Right lobe of liver (tissue), 6 donors: ENCODE measurements at places on chromosomes 2 and 18.
A peak's percentile ranks its signal among the peaks of the same experiment; 100 is the strongest.

DNA sequence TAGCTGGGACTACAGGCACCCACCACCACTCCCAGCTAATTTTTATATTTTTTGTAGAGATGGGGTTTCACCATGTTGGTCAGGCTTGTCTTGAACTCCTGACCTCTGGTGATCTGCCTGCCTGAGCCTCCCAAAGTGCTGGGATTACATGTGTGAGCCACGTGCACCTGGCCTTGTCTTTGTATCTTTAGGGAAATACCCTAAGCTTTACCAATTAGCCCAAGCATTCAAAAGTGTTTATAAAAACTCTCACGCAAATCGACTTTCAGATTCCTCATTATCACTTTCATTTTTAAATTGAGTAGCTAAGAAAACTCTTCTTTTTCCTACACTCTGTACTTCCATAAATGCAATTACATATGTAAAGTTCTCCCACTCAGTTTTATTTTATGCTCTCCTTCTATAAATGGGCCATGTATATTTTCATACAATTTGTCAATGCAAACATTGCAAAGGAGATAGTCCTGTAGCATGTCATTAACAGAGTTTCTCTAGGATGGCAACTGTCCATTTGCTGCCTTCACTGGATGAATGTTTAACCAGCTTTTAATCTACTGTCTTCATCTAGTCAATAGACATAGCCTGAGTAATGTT lies 326.2 kb upstream of the LRATD1 start:
- no peak for DNase-seq
- H3K27me3 ChIP-seq = no peaks in the 10 kb centered on the region
- H3K4me3 ChIP-seq = no peak overlapping the region
- no peaks in the 10 kb centered on the region for H3K4me1 ChIP-seq

- H3K4me1 ChIP-seq = no peaks in the 10 kb centered on the region
- H3K27me3 ChIP-seq = no peaks in the 10 kb centered on the region
- no peak overlapping the region for H3K27ac ChIP-seq
- DNase-seq = no peak
- H3K36me3 ChIP-seq = no peaks in the 10 kb centered on the region
Observed at GRCh38 chr2:76980067-76980787, 541.9 kb downstream of the LRRTM4 start.

DNA sequence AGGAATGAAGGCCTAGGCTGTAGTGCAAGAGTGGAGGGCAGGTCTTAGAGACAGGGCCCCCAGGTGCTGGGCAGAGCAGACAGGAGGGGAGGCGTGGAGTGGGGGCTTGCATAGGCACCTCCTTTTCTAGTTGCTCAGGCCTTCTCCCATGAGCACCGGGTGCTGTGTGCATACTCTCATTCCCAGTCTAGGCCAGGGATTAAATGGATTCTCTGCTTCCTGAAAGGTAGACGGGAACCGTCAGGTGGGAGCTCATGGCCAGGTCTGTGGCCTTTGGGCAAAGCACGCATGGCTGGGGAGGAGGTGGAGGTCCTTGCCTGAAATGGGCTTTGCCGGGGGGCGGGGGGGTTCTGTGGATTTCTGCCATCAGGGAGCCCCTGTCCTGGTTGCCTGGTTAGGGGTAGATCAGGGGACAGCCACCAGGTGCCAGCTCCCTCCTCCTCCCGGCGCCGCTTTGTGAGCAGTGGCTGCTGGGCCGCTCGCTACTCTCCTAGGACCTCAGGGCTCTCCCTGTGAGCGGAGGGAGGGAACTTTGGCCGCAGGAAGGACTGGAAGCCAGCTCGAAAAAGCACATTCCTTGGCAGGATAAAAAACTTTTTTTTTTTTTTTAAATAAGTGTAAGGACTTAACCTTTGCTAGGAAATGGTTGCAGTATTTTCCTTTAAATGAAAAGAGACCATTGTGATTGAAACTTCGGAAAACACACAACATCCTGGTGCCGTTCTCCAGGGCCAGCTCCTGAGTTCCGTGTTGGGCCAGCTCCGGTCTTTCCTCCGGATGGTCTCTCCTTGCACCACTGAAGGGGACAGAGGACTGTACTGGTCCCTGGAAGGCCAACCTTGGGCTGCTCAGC lies 82.8 kb upstream of the HAAO start:
- H3K4me1 ChIP-seq = no peaks in the 10 kb centered on the region
- H3K36me3 ChIP-seq = no peaks in the 10 kb centered on the region
- H3K4me3 ChIP-seq = no peak overlapping the region
- peak overlapping the region; percentile 57 for H3K27ac ChIP-seq

DNA sequence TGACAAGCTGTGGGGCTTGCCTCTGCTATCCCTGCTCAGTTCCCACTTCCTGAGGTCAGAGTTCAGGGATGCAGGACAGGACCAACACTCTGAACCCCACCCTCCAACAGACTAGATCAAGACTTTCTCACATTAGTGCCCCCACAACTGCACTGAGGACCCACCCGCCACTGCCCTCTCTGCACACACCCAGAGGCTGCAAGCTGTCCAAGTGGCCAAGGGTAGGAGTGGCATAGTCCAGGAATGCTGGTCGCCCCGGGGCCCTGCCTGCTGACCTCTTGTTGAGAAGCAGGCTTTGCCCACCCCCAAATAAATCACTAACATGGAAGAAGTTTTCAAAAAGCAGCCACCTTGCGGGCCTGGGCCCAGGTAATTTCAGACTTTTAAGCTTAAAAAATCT lies 5.5 kb upstream of the KIF1A start:
- no peak overlapping the region for H3K4me3 ChIP-seq
- no peaks in the 10 kb centered on the region for H3K4me1 ChIP-seq
- H3K27ac ChIP-seq = no peak overlapping the region
- no peak for DNase-seq

DNA sequence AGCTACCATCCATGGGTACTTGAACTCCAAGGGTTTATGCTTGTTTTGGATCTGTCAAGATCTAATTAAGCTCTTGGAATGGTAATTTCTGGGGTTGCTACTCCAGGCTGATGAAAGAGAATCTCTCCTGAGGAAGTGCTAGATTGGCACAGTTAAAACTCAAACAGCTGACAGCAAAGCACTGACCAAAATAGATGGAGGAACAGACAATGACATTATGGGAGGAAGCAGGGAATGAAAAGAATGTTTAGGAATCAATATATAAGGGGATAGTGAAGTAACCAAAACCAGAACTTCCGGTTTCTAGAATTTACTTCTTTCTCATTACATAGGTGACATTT lies 6.3 kb downstream of the THUMPD2 start:
- H3K27ac ChIP-seq = no peak overlapping the region
- no peak overlapping the region for H3K4me3 ChIP-seq
- peaks cover 7% of the 10 kb centered on the region for H3K36me3 ChIP-seq
- H3K27me3 ChIP-seq = no peaks in the 10 kb centered on the region

- no peak overlapping the region for H3K4me3 ChIP-seq
- H3K4me1 ChIP-seq = no peaks in the 10 kb centered on the region
- no peaks in the 10 kb centered on the region for H3K27me3 ChIP-seq
- no peaks in the 10 kb centered on the region for H3K36me3 ChIP-seq
Observed at GRCh38 chr2:229296536-229296935, 25.4 kb upstream of the PID1 start.

DNA sequence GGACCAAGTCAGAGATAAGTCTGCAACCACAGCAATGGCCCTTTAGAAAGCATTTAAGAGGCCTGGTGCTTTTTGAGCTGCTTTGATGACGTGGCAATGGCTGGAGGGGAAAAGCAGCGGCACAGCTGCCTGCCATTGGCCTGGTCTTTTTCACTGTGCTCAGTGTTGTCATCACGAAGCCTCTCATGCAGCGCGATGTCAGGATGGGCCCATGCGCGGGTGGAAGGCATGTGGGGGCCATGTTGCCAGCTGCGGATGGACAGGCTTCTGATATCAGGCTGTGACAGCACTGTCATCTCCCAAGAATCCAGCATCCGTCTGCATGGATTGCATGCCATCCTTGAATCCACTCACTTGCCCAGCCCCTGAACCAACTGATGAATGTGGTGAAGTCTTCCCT lies 204.5 kb downstream of the ACKR3 start:
- no peak overlapping the region for H3K4me3 ChIP-seq
- no peak for DNase-seq
- H3K4me1 ChIP-seq = no peaks in the 10 kb centered on the region
- no peaks in the 10 kb centered on the region for H3K36me3 ChIP-seq
- H3K27ac ChIP-seq = no peak overlapping the region
- no peaks in the 10 kb centered on the region for H3K27me3 ChIP-seq

GRCh38 chr2:57160976-57161375 lies 885.6 kb upstream of the VRK2 start:
- H3K4me3 ChIP-seq = no peak overlapping the region
- no peak for DNase-seq
- no peaks in the 10 kb centered on the region for H3K27me3 ChIP-seq
- no peaks in the 10 kb centered on the region for H3K36me3 ChIP-seq
- no peak overlapping the region for H3K27ac ChIP-seq

- no peak overlapping the region for H3K4me3 ChIP-seq
- H3K27ac ChIP-seq = no peak overlapping the region
- no peaks in the 10 kb centered on the region for H3K4me1 ChIP-seq
- no peak for DNase-seq
- no peaks in the 10 kb centered on the region for H3K27me3 ChIP-seq
Observed at GRCh38 chr18:64180617-64181016, 31.7 kb upstream of the LINC00305 start.

DNA sequence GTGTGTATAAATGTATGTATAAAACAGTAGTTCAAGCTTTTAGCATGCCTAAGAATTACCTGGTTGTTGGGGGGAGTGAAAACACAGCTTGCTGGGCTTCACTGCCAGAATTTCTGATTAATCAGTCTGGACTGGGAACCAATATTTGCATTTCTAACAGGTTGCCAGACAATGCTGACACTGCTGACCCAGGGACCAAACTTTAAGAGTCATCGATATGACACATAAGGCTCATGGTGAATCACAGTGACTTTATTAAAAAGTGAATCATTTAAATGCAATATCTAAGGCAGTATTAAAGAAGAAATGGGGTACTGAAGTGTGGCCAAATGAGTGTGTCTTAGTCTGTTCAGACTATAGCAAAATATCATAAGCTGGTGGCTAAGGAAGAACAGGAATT lies 195.9 kb upstream of the DTNA start:
- DNase-seq = no peak
- H3K27me3 ChIP-seq = no peaks in the 10 kb centered on the region
- no peak overlapping the region for H3K27ac ChIP-seq
- H3K4me3 ChIP-seq = no peak overlapping the region

- H3K27me3 ChIP-seq = no peaks in the 10 kb centered on the region
- no peak overlapping the region for H3K27ac ChIP-seq
- DNase-seq = no peak
- H3K36me3 ChIP-seq = no peaks in the 10 kb centered on the region
- H3K4me3 ChIP-seq = no peak overlapping the region
Observed at GRCh38 chr18:600107-600506, 3.3 kb downstream of the CLUL1 start.

GRCh38 chr2:53347269-53347668 lies 420.3 kb upstream of the CHAC2 start:
- H3K36me3 ChIP-seq = no peaks in the 10 kb centered on the region
- H3K27ac ChIP-seq = no peak overlapping the region
- DNase-seq = no peak
- no peaks in the 10 kb centered on the region for H3K27me3 ChIP-seq
- no peaks in the 10 kb centered on the region for H3K4me1 ChIP-seq

DNA sequence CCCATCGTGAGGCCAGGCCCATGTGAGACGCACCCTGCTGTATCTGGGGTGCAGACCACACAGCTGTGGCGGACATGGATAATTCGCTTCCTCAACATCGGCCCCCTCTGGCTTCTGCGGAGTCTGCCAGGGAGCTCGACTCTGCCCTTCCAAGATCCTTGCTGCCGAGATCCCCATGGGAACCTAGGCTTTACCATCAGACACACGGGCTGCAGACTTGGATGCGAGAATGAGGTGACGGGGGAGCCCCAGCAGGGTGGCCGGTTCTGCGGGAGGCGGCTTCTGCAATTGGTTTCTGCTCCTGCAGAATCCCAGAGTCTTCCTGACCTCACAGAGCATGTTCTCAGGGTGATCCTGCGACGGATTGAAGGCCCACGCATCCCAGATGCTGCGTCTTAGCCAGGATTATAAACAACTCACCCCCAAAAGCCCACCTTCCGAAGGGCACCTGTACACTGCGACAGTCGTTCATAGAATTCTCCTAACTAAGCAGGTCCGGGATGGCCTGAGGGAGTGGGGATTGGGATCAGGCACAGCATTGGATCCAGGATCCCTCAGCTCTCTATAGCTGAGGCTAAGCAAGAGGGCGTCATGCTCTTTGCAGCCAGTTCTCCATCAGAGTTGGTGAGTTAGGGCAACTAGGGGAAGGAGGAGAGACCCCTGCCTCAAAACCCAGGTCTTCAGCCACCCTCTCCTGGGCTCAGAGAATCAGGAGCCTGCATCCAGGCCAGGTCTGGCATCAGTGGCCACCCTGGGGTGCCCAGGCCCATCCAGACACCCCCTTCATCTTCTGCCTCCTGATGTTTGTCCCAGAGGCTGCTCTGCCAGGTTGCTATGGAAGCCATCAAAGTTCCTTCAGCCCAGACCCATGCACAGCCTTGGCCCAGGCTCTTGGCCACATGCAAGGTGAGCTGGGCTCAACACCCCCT lies 74.7 kb upstream of the SNTG2 start:
- H3K27me3 ChIP-seq = no peaks in the 10 kb centered on the region
- H3K27ac ChIP-seq = no peak overlapping the region
- H3K4me3 ChIP-seq = no peak overlapping the region

DNA sequence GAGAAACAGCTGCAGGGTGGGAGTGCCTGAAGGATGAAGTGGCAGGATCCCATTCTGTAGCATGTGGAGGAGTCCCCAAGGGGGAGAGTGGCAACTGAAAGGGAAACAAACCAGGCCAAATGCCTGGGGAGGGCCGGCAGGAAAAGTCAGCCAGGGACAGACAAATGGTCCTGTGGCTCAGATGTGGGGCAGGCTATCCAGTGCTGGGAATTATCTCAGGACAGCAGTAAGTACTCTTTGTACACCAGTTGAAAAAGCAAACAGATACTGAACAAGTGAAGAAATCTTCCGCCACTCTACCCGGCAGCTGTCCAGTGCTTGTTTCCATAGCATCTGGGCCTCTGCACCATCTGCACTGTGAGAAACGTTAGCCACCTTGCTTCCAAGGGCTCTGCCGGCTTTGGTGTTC lies 408.9 kb downstream of the LRATD1 start:
- H3K36me3 ChIP-seq = no peaks in the 10 kb centered on the region
- H3K27me3 ChIP-seq = no peaks in the 10 kb centered on the region
- no peak overlapping the region for H3K4me3 ChIP-seq
- peak; percentile 63 for DNase-seq
- peak overlapping the region; percentile 59 for H3K27ac ChIP-seq

DNA sequence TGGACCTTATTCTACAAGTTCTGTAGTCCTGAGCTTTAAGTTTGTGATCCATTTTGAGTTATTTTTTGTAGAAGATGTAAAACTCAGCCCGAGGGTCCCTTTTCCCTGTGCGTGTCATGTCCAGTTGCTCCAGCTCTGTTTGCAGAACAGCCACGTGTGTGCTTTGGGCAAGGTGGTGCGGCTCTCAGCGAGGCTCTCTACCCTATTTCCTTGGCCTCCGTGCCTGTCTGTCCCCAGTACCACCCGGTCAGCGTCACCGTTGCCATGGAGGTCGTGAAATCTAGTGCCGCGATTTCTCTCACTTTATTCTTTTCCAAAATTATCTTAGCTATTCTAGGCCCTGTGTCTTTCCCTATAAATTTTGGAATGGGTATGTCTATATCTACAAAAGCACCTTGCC lies 141.0 kb upstream of the CTDP1 start:
- H3K4me1 ChIP-seq = no peaks in the 10 kb centered on the region
- no peak for DNase-seq
- H3K36me3 ChIP-seq = no peaks in the 10 kb centered on the region
- no peak overlapping the region for H3K27ac ChIP-seq
- H3K4me3 ChIP-seq = no peak overlapping the region

- no peak for DNase-seq
- H3K36me3 ChIP-seq = no peaks in the 10 kb centered on the region
- no peak overlapping the region for H3K4me3 ChIP-seq
- H3K27ac ChIP-seq = no peak overlapping the region
Observed at GRCh38 chr18:6120820-6121279, 225.5 kb upstream of the TMEM200C start.
